CD4-positive, alpha-beta T cell treated with Interleukin-17A for 4 hours (primary cell): ENCODE measurements at places on chromosomes 2 and 18.

DNA sequence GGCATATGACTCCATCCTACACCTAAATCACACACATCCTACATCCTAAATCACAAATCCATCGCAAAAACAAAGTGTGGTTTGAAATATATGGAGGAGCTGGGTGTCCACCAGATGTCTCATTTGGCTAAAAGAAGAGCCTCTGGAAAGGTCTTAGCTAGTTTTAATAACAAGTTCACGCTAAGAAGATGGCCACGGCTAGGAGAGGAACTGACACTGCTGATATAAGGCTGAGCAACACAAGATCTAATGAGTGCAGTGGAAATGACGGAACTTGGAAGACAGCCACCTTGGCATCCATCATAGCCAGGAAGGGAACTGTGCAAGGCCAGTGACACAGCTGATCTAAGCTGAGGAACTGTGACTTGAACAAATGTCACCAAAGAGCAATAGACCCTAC lies 60.0 kb upstream of the AGAP1 start:
- DNase-seq = no peak

DNA sequence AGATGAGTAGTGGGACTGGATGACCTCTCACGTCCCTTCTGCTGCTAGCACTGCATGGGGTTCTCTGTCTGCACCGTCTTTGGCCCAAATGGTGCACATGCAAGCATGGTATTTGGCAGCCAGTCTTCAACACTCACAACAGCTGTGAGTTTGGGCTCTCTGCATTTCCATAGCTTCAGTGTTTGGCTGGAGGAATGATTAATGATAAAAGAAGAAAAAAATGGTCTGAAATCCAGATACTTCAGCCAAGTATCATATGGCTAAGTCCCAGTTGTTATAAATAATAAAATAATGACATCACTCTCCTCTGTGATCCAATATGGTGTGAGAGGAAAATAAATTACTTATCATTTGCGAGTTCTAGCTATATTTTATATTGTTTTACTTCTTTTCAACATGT lies 173.3 kb downstream of the DCDC2C start:
- DNase-seq = no peak

GRCh38 chr18:45355944-45356520 lies 259.2 kb upstream of the SLC14A2 start:
- no peak for DNase-seq

DNA sequence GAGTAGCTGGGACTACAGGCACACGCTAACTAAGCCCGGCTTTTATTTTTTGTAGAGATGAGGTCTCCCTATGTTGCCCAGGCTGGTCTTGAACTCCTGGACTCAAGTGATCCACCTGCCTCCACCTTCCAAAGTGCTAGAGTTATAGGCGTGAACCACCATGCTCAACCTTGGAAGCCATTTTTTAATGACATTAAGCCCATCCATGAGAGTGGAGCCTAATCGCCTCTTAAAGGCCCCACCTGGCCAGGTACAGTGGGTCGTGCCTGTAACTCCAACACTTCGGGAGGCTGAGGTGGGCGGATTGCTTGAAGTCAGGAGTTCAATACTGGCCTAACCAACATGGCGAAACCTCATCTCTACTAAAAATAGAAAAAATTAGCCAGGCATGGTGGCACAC lies 41.6 kb upstream of the TFCP2L1 start:
- DNase-seq = no peak

GRCh38 chr18:6010284-6010683 lies 115.0 kb upstream of the TMEM200C start:
- no peak for DNase-seq

DNA sequence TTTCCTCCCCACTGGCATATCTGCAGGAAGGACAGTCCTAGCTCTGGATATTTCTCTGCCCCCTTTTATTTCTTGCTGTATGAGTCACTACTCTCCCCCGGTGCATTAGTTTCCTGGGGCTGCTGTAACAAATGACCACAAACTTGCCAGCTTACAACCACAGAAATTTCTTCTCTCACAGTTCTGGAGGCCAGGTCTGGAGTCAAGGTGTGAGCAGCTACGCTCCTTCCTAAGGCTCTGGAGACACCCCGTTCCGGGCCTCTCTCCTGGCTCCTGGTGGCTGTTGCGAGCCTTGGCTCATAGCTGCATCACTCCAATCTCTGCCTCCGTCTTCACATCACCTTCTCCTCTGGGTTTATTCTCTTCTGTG lies 34.1 kb downstream of the PTPRM start:
- DNase-seq = no peak

DNA sequence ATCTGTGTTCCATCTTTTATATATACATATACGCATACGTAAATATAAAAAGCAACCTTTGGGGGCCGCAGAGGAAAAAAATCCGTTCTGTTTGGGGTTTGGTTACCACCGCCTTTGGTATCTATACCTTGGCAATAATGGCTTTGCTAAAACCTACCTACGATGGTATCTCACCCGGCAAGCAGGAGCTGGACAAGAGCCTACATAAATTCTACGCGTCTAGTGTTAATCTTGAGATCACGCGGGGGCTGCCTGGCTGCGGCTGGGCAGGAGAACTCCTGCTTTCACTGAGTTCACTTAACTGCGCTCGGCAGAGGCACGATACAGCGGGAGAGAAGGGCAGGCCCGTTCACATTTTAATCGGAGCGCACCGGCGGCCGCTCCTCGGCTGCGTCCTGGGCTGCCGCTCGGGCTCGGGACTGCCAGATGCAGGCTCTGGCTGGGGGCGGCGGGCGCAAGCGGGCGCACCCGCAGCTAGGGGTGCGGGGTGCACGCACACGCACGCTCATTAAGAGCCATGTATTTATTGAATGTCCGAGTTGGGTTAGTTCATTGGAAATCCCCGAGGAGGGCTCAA lies 1.7 kb upstream of the POU3F3 start:
- DNase-seq = no peak
